ENCODE measurements at places on chromosomes 4 and X.

DNA sequence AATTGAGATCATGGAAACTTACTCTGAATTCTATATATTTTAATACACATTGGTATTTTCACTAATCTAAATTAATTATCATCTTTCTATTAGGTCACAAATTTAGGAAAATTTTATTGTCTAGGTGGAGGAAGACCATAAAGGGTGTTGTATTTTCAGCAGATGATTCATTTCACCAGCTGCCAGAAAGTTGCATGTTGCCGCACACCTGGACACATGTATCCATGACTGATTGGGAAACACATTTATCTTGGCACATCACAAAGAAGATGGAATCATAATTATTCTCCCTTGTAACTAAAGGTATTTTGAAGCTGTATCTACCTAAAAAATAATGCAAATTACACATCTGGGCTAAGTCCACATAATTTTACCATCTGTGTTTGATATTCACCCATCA, 33.1 kb downstream of the SLC7A11 start:
- DNase-seq = no peak

DNA sequence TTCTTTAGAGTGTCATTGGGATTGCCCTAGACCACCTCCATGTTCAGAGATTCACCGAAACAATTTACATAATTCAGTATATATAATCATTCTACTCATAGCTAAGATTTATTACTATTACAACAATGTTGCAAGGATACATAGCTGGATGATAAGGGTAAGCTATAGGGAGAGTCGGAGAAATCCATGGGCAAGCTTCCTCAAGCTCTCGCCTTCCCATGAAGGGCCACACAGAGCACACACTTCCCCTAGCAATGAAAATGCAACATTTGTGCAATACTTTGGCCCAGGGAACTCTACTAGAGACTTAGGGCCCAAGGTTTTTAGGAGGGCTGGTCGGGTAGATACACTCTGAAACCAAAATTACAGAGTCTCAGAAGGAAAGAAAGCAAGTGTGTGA, 49.7 kb upstream of the ABCG2 start:
- DNase-seq = no peak

DNA sequence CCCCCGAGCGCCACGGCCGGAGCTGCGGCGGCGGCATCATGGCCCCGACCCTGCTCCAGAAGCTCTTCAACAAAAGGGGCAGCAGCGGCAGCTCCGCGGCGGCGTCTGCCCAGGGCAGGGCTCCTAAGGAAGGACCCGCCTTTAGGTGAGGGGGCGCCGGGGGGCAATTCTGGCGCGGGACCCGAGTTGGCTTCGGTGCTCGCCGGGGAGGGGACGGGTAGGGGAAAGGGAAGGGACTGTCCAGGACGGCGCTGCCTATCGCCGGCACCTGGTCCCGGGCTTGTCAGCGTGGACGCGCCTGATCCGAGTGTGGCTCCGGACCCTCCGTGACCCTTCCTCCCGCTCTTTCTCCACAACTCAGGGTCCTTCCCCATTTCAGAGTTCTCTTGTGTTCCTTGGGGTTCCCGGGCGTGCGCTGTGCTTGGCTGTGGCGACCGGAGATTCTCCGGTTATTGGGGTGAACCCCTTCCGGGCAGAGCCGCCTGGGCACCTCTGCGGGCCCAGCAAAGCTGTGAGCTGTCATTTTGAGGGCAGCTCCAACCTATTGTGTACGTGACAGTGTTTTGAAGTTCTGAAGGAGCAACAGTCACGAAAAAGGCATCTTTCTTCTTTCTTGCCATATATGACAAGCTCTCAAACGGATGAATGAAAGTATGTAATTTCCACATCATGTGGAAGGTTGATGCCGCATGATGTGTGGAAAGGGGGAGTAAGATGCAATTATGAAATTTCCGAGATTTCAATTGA, 522 bp downstream of the FNIP2 start:
- DNase-seq = peak; percentile 19

DNA sequence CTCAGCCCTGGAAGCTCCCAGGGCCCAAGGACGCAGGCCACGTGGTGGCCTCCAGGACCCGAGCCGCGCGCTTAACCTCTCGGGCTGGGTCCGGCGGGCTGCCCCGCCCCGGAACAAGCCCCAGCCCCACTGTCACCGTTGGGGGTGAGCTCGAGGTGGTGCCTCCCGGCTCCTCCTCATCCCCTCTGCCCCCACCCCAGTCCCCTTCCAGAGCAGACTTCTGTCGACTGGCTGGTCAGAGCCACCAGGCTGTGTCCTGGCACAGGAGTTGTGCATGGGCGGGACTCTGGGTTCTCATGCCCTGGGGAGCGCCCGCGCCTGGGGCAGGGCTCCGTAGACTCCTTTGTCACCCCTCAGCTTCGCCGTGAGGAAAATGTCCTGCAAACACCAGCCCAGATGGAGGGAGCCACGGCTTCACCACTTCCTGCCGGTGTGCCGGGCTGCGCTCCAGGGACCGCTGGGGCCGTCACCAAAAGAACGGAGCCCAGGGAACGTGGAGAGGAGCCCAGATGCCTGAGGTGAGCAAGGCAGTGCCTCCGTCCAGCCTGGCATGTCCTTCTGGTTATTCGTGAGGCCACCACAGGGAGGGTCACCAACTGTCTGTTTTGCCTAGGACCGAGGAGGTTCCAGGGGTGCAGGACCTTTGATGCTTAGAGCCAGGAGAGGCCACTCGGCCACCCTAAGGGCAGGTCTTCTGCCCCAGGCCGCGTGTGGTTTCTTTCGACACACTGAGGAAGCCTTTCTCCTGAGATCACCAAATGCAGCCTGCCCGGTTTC, 7.1 kb upstream of the RGS12 start:
- DNase-seq = peak; percentile 77
